Stimulated activated CD4-positive, alpha-beta T cell treated with anti-CD3 and anti-CD28 coated beads, Interleukin-4, amount 100 ng/mL, for 24 hours (primary cell): ENCODE measurements at places on chromosomes 5 and 9.

- no peak for DNase-seq
Measured at GRCh38 chr5:55847837-55848236, 3.3 kb upstream of the IL31RA start.

- DNase-seq, result no peak
Measured at GRCh38 chr9:126001581-126002225, 254.5 kb downstream of the PBX3 start.

- DNase-seq, result no peak
Measured at GRCh38 chr5:159128070-159128541, 28.4 kb upstream of the EBF1 start.

DNA sequence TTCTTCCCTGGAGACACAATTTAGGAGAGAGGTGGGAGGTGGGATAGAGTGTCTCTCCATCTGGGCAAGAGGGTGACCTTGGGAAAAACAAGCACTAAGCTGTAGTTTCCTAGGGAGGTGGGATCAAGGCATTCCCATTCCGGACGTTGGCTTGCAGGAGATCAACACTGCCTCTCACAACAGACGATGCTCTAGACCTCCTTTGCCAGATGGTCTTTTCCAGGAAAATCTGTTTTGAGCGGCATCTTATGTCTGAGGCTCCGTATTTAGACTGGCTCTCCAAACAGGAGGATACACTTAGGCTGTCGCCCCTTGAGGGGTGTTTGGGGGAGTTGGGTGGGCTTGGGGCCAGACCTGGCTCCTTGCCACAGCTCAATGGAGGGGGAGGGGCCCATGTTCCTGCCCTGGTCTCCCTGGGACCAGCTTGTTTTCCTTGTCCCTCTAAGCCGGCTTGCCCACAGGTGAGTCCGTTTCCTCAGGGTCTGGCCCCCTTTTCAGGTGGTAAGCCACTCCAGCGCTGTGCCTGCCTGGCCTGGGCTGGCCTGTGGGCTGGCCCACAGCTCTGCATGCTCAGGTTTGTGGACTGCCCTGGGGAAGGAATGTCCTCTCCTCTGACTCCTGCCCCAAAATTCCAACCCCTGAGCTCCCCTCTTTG, 2.4 kb downstream of the PSD2 start:
- DNase-seq, result no peak

DNA sequence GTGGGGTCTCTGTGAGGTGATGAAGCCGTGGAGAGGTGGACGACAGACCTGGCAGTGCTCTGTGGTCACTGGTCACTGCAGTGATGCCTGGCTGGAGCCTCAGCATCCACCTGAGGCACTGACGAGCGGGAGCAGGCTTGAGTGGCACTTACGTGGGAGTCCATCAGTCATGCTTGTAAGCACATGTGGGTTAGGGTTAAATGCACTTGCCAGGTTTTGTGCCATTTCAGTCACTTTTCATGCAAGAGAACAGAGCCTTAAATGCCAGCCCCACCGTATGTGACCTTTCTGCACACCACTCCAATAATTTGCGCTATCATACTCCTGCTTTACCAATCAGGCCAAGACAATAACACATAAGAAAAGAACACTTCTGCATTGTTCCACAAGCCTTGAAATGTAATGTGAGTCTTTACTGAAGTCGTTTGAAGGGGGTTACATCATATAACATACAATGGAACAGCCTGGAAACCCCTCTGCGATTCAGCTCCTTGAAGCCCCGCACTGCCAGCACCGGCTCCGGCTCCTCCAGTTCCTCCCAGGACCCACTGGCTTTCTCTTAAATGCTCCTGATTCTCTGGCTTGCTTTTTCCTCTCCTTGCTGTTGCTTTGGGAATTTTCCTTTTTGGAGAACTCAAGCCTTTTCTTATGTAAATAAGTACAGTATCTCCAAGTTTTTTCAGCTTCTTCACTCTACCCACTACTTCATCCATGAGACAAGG, 59.4 kb upstream of the CTXN3 start:
- DNase-seq, result no peak

DNA sequence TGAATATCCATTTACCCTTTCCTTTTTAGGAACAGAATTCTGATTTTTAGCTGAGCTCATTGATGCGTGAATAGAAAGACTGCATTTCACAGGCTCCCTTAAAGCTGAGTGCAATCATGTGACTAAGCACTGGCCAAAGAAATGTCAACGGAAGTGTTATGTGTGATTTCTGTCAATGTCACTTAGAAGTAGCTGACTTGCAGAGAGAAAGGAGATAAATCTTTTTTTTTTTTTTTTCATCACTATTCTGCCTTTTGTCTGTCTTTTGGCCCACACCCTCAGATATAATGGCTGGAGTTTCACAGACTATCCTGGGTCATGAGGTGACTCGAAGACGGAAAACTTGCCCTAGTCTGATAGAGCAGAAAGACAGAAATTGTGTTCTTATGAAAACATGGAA, 39.3 kb upstream of the SLC27A6 start:
- DNase-seq, result no peak

GRCh38 chr5:142472306-142472951, 147.6 kb upstream of the SPRY4 start:
- DNase-seq, result peak; percentile 69

DNA sequence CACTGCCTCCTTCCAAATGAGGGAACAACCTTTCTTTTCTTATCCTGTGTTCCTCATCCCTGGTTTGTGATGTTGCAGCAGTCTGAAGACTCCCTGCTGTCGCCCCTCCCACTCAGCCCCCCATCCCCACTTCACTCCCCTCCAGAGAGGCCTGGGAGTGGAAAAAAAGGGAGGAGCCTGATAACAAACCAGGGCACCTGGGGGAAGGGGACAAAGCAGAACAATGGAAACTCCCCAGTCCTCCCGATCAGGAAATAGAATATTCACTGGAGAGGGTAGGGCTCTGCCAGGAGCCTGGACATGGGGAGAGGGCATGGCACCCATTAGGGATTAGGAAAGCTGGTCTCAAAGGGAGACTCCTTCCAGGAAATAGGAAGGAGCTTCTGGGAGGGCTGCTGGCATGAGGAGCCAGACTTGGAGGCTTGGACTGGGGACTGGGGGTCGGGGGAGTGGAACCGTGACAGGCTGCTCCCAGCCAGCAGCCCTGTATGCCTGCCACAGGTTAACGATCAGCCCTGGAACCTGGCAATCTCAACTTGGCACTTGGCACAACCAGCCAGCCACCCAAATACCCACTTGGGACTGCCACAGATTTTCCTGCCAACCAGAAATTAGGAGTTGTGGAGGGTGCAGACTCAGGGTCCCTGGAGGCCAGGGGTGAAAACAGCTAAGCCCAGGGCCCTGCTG, 20.0 kb downstream of the PCDH1 start:
- DNase-seq, result no peak

GRCh38 chr5:102789469-102789868, 34.4 kb downstream of the PAM start:
- DNase-seq, result no peak

GRCh38 chr5:138275379-138275782, 960 bp upstream of the GFRA3 start:
- DNase-seq, result no peak

GRCh38 chr5:42499016-42499415, 75.8 kb downstream of the GHR start:
- DNase-seq, result no peak

GRCh38 chr5:78399116-78399515, 38.7 kb downstream of the SCAMP1 start:
- no peak for DNase-seq

DNA sequence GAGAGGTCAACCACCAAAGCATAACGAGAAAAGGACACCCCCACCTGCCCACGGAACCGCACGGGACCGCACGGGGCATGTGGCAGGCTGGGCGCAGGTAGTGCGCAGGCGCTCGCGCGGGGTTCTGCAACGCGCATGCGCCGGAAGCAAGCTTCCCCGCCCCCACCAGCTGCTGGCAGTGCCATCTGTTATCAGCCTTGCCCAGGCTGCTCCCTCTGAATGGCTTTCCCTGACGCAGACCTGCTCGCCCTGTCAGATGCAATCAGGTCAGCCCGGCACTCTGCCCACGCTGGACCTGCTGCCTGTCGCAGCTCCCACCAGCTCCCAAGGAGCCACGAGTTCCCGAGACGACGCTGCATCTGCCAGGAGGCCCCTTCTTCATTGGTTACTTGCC, 22.8 kb downstream of the PTCH1 start:
- DNase-seq, result no peak

DNA sequence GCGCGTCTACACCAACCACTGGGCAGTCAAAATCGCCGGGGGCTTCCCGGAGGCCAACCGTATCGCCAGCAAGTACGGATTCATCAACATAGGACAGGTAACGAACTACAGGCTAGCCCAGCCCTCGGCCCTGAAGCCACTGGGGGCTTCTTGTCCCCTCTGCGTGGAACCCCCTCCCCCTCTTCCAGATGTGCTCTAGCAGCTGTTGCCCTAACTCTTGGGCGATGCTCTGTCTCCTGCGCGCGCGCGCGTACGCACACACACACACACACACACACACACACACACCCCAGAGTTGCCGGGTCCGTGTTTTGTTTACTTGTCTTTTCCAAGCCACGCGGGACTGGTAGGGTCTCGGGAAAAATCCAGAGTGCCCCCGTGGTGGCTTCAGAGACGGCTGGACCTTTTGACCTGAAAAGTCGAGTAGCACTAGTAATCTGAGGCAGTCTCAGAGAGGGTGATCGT, 836 bp downstream of the PCSK5 start:
- DNase-seq, result peak; percentile 27

DNA sequence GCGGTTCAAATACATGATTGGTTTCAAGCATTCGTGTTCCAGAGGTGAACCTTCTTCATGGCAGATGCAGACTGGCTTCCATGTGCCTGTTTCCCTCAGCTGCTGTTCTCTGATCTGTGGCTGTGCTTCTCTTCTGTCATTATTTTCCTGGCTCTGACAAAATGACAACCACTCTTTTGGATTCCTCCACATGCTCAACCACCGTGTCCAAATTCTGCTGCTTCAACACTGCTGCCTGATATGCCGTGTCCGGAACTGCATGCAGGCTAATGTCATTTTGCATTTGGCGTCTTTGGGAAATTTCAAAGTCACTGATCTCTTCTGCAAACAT, 368.7 kb upstream of the ZNF608 start:
- no peak for DNase-seq

DNA sequence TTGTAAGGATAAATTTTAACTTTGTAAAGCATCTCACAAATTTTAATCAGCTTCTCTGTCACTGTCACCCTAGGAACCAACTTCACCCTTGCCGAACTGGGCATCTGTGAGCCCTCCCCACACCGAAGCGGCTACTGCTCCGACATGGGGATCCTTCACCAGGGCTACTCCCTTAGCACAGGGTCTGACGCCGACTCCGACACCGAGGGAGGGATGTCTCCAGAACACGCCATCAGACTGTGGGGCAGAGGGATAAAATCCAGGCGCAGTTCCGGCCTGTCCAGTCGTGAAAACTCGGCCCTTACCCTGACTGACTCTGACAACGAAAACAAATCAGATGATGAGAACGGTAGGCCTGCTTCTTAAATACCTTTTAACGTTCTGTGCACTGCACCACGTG, 916.3 kb upstream of the WWC1 start:
- DNase-seq, result no peak

GRCh38 chr5:141637767-141638419, 1.1 kb downstream of the RELL2 start:
- peak; percentile 60 for DNase-seq

GRCh38 chr5:157912621-157913325, 53.8 kb upstream of the CLINT1 start:
- no peak for DNase-seq

DNA sequence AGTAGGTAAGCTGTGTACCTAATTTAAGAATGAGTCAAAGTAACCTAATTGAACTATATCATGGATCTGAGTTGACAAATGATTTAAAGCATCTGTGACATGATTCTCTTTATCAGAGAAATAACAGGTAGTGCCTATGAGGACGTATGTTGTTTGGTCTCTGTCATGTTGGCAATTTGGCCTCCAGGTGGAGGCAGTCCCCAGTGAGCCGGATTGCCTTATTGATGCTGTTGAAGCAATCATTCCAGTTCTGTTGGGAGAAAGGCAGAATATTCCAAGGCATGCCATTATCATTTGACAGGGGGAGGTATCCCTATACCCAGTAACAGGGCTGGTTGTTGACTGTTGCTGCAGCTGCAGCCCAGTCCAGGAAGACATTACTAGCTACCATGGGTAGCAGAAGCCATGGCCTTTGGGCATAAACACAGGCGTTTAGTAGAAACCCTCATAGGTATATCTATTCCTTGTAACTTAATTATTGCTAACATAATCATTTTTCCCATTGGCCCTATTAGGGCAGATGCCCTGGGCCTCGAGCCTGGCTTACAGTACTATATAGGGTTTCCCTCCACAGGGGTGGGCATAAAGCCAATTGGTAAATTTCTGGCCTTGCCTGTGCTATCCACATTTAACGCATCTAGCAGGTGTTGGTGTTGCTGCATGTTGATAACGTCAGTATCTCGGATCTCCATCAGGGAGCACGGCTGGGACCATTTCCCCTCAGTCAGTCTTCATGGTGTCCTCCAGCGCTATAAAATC, 12.2 kb upstream of the SLC22A4 start:
- DNase-seq, result no peak

DNA sequence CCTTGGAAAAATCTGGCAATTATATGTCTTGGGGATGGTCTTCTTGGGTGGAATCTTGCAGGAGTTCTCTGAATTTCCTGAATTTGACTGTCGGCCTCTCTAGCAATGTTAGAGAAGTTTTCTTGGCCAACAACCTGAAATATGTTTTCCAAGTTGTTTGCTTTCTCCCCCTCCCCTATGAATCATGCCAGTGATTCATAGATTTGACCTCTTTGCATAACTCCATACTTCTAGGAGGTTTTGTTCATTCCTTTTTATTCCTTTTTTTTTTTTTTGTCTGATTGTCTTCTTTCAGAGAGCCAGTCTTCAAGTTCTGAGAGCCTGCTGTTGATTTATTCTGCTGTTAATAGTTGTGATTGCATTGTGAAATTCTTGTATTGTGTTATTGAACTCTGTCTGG, 56.7 kb upstream of the SLC44A1 start:
- DNase-seq, result no peak

DNA sequence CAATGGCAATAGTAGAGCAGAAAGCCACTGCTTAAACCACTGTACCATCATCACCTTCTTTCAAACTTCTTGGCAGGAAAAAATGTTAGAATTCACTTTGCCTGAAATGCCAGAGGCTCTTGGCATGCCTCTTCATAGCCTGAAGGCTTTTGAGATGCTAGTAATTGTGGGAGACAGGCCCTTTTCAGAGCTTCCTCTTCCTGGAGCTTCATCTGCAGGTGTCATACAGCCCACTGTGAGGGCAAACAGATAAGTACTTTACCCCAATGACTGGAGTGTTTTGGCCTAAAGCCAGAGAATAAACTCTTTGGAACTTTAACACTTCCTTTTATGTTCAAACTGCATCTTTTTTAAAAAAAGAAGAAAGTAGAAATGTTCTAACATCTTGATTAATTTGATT, 81.3 kb upstream of the TMEM171 start:
- DNase-seq, result no peak
